ENCODE measurements at places on chromosomes 7 and 10.

- DNase-seq: no peak
Observed at GRCh38 chr7:134804351-134804750, 24.9 kb downstream of the CALD1 start.

GRCh38 chr7:80735330-80735729, 96.9 kb downstream of the CD36 start:
- no peak for DNase-seq

DNA sequence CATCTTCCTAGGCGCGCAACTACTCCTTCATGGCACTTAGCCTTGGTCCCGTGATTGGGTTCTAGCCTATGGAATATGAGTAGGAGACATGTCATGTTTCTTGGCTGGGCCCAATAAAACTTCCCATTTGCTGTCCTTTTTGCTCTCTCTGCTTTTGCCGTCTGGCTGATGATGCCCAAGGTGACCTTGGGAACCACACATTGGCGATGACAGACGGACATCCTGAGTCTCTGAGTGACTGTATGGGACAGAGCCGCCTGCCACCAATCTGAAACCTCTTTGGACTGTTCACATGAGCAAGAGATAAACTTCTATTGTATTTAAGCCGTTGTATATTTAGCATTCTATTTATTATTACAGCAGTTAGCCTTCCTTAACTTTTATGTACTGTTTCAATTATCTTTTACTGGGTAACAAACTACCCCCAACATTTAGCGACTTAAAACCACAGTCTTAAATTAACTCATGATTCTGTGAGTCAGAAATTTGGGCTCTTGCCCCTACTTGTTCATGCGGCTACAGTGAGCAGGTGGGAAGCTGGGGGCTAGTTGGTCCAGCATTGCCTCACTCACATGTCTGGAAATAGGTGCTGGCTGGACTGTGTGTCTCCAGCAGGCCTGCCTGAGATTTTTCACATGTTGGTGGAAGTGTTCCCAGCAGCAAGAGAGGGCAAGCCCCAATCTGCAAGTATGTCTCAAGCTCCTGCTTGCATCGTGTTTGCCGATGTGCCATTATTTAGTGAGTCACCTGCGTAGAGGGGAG, 71.7 kb downstream of the NOD1 start:
- DNase-seq: no peak

DNA sequence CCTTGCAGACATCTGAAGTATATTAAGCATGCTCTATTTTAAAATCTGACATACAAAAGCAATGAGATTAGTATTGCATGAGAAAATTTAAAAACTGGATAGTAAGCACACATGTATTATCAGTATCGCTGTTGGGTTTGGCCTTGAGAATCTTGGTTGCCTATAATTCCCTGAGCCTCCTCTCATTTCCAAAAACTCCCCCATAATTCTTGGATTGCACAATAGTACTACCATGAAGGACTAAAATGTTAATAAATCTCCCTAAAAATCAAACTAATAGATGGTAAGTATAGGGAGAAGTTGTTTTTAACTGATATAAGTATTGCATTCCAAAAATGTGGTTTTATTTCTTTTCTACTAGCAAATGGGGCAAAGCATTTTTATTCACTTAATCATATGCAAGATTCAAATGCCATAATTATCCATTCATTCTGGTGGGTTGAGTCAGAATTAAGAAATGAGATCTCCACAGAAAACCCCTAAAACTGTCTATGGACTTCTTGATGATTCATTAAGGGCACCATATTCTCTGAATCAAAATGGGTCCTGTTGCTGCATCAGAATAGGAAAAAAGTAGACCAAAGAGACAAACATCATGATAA, 10.3 kb upstream of the VIM start:
- no peak for DNase-seq

DNA sequence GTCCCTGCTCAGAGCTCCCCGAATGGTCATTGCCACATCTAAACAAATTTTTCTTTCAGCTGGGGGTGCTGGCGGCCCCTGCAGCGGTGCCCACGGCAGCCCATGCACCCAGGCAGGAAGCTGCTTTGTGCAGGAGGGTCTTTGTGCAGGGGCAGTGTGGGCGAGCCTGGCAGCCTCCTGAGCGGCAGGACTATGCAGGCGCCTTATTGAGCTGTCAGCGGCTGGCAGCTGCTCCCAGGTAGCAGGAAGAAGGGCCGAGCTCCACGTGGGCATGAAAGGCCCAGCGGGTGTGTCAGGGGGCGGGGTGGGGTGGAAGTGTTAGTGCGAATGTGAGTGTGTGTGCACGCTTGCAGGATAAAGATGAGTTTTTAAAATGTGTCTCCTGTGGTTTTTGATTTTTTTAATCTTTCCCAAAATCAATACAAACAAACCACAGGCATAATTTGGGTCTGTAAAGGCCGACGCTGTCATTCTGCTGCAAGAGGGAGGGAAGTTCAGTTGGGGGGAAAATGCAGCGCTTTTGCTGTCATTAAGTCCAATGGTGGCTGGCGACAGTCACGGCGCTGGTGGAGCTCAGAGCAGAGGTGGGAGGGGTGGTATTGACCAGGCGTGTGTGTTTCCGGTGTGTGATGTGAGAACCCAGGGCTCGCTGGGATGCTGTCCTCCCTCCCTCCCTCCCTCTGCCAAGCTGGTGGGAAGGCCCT, 83.9 kb downstream of the LHPP start:
- no peak for DNase-seq

GRCh38 chr10:121566755-121567154, 31.5 kb downstream of the FGFR2 start:
- no peak for DNase-seq

GRCh38 chr7:23129036-23129435, 23.5 kb downstream of the KLHL7 start:
- no peak for DNase-seq

DNA sequence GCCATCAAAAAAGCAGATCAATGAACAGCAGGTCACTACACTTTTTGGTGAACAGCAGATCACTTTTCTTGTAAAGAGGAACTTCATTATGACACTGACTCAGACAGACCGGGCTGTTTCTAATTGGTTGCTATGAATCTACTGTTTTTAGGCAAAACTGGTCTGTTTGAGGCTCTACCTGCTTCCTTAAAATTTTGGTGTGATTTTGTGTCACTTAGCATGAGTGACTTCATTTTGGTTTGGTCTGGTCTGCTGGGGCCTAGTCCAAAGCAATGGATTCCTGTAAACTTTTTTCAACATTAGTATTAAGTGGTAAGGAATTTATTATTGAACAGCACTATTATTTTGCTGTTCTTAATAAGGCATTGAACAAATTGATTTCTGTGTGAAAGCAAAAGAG, 41.8 kb upstream of the C10orf71 start:
- no peak for DNase-seq

DNA sequence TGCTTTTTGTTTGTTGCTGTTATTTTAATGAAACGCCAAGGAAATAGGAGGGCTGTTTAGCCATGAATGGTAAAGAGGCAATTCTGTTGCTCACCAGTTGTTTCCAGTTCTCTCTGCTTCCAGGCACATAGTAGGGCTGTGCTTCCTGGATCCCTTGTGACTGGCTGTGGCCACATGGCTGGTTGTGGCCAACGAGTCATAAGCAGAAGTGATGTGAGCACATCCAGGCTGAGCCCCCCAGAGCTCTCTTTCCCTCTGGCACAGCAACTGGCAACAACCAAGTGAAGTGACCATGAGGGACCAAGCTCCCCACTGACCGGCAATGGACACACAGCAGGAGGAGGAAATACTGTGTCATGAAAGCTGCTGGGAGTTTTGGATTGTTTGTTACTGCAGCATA, 10.3 kb downstream of the GRID1 start:
- DNase-seq: no peak
